HL-60 (cell line): ENCODE measurements at places on chromosomes 11 and 22.

DNA sequence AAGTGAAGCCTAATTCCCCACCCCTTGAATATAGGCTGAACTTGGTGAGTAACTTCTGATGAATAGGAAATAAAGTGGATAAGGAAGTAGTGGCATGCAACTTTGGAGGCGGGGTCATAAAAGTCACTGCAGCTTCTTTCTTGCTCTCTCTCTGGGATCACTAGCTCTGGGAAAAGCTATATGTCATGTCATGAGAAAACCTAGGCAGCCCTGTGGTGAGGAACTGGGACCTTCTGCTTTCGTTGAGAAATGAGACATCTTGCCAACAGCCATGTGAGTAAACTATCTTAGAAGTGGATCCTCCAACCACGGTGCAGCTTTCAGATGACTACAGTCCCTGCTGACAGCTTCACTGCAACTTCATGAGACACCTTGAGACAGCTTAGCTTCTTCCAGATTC is 15.7 kb downstream of the ZNF214 start:
- DNase-seq: no peak

DNA sequence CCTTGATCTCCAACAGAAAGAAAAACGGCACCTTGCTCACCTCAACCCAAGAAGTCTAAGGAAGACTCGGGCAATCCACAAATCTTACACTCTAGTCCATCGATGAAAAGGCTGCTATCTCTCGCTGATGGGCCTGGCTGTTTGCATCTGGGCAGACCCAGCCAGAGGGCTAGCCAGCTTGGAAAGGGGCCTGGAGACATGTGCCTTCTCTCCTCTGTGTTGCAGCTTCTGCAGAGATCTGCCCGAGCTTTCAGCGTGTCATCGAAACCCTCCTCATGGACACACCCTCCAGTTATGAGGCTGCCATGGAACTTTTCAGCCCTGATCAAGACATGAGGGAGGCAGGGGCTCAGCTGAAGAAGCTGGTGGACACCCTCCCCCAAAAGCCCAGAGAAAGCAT is 3.2 kb downstream of the SCGB1A1 start:
- no peak for DNase-seq

DNA sequence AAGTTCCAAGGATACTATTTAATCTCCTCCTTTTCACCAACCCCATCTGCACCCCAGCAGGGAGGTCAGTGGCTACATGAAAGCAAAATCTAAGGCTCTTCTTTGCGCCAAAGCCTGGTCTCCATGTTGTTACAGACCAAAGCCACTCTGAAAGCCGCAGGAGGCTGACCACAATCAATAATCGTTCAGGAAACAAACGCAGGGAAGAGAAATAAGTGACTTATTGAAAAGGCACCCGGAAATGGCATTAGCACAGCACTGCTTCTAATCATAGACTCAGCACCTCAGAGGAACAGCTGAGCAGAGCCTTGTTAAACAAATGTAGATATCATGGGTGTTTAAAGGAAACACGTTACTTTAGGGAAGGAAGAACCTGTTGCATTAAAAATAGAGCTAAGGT is 183.9 kb downstream of the KIRREL3 start:
- no peak for DNase-seq

DNA sequence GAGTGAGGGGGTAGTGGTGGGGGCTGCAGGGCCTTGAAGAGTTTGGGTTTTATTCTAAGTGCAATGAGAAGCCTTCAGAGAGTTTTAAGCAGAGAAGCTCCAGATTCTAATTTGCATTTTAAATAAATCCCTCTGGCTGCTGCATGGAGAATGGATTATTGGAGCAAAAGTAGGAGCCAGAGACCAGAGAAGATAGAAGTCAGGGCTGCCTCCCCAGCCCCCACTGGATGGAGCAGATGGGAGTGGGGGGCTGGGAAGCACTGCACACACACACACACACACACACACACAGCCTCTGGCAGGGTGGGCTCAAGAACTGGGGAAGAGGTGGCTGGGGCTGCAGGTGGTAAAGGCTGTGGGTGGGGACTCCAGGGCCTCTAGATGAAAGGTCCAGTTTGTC is 75.6 kb downstream of the TSPAN18 start:
- DNase-seq: no peak

- no peak for DNase-seq
These were observed 6.7 kb upstream of the TPP1 start for GRCh38 chr11:6625832-6626420.

- no peak for DNase-seq
These were observed 61.9 kb downstream of the KIRREL3 start for GRCh38 chr11:126938718-126939117.

GRCh38 chr22:47035425-47035881 is 273.0 kb downstream of the TBC1D22A start:
- DNase-seq: no peak

DNA sequence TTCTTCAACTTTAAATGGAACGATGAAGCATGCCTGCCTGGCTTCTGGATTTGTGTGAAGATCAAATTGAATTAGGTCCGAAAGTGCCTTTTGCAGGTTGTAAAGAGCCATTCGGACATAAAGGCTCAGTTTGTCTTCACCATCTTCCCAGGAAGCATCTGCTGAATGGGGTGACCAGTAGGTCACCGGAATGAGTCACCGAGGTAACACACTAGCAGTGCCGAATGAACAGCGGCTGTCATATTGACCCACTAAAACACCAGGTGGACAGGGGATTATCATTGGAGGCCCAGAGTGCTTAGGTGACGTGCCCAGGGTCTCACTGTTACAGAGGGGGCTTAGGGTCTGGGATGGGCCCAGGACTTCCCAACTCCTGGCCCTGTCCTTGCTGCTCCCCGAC is 43.1 kb upstream of the MYH9 start:
- no peak for DNase-seq

DNA sequence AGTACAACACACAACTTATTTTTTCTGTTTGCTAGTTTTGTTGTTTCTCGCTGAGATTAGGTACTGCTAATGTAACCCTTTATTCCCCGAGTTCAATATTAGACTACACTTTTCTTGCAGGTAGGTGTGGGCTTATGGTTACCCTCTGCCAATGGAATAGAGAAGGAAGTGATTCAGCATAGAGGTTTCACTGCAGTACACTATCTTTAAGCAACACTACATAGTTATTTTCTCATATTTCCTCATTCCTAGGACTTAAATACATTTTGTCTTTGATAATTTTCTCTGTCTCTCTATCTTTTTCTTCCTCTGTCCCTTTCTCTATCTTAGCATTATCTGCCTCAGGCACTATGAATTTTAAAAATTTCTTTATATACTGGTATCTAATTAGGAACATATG is 791.0 kb downstream of the FAM181B start:
- DNase-seq: no peak

DNA sequence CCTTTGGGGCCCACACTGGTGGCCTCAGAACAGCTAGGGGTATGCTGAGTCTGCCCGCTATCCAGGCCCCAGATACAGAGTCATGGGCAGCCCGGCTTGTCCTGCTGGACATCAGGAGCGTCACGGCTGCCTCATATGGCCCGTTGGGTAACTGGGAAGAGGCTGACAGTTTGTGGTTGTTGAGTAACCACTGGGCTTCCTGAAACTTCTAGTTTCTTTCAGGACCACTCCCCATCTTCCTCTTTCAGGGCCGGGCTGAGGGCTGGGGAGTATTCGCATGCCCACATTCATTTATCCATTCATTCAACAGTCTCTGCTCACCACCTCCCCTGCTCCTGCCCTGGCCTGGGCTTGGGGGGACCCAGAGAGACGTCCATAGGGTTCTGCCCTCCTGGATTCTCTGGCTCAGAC is 13.4 kb upstream of the P2RY2 start:
- peak; percentile 93 for DNase-seq

DNA sequence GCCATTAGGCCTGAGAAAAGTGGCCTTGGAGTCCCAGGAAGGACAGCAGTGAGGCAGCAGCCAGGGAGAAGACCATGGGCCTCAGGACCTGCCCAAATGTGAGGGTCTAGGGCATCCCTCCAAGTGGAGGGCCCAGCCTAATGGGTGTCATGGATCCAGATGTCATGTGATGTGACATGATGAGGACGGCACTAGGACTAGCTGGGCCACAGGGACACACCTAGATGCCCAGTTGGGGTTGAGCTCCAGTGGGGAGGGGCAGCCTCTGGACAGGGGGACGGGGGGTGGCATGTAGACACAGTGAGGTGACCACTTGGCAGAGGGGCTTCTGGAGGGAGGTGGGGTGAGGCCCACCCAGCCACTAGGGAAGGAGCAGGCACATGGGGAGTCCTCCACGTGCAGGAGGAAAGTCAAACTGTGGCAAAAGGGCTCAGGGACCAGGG is 5.4 kb downstream of the SCARF2 start:
- no peak for DNase-seq

- DNase-seq: peak; percentile 65
These were observed 4.3 kb upstream of the SBF2 start for GRCh38 chr11:10298342-10298741.

GRCh38 chr11:66725647-66726046 is 3.4 kb downstream of the SPTBN2 start:
- no peak for DNase-seq

GRCh38 chr11:5226732-5227310 is at the start of gene HBB:
Gene HBB, minus strand, starts transcription at chr11:5227071. Its CDS starts 50 bp downstream, at chr11:5227021.
- no peak for DNase-seq

DNA sequence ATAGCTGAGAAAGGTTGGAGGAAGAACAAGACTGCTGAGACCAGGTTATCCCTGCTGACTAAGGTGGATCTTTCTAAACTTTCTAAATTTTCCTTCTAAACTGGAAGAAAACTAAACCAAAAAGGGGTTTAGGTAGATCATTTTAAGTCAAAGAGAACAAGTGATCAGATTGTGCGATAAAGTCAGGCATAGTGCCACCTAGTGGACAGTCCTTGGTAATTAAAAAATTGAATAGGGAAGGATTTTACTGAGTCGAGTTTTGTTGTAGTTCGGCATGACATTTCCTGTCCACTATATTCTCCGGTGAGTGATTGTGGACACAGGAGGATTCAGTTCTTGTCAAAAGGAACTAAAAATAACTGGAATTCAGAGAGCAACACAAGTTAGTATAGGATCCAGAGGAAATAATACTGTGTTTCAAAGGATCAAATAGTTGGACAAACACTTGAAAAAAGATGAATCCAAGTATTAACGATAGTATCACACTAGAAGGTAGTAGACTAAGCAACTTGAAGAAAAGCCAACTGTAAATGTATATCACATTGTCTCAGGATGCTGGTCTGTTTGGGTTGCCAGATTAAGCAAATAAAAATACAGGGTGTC is 1236.4 kb downstream of the FAM181B start:
- peak; percentile 17 for DNase-seq

GRCh38 chr11:130719220-130719915 is 196.9 kb downstream of the SNX19 start:
- DNase-seq: no peak

DNA sequence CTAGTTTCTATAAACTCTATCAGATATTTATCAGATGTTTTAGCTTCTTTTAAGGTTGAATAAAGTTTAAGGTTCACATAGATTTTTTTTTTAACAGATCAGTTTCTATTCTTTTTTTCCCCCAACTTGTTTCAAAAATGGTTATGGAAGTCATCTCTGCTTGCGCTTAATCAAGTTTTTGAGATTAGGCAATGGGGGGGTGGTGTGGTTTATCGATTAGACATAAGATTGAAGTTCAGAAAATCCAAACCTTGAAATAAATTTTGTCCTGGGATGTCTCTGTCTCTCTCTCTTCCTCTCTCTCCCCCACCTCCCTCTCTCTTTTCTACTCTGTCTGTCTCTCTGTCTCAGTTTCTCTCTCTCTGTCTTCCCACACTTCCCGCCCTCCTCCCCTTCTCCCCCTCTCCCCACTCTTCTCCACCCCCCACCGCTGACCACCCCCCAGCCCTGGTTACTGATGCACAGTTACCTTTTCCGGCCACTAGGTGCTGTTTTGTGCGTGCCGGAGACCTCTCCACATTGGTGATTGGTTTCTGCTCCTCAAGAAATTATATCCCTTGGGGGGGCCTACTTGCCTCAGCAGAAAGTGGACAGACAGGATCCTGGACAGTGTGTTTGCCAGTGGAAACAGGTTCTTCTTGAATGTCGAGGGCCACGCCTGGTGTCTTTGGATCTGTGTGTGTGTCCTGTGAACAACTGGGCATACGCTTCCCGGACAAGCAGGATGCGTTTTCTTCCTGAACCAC is 29.7 kb upstream of the ANO1 start:
- DNase-seq: no peak

DNA sequence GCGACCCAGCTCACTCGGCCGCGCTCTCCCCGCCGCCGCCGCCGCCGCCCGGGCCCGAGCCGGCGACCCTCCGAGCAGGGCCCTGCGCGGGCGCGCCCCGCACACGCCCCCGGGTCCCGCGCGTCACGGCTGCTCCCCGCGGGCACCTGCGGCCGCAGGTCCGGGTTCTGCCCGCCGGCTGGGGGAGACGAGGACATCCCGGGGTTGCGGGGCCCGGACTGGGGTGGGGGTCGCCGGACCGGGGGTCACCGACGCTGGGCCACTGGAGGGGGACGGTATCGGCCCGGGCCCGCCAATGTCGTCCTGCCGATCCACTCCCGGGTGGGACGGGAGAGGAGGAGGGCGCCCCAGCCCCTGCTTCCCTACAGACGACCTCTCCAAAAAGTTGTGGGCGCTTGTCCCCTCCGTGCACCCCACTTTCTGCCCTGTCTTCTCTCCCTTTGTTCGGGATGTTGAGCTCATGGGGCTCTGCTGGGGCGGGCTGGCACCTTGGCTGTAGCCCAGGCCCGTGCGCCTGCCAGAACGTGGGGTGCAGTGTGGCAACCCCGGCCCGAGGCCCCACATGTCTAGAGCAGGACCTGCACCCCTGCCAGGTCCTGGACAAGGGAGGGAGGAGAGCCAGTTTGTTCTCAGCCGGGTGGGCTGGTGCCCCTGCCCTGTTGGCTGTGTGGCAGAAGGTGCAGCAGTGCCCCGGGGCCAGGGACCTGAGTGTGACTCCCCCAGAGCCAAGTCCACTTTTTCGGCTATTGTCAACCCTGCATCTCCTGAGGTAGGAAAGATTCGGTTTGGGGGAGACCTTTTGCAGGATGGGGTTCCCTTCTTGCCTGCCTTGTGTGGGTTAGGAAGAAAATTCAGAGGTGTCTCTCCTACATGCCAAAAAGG is 40.2 kb upstream of the CELSR1 start:
- DNase-seq: no peak

GRCh38 chr22:24728790-24729637 is 45.5 kb downstream of the PIWIL3 start:
- no peak for DNase-seq

DNA sequence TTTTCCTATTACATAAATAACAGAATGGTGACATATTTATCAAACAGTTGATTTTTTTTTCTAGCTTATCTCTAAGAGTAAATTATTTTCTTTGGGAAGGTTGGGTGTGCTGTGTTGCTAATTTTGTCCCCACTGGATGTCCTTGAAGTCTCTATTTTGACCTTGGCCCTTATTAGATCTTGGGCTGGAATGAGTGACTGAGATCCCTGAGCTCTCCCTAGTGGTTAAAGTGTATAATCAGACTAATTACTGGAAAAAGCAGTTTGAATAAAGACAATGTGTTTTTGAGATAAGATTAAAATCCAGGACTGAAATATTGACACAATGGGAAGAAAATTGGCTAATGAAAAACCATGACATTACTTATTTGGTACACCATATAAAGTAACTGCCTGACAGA is 56.1 kb downstream of the AASDHPPT start:
- DNase-seq: no peak
